ENCODE measurements at places on chromosomes 1 and 21.

GRCh38 chr1:222995236-222995580 is 147.8 kb downstream of the TLR5 start:
- no peak for DNase-seq

- DNase-seq: peak; percentile 99
These were observed 2.8 kb upstream of the ENAH start for GRCh38 chr1:225655509-225656258.

DNA sequence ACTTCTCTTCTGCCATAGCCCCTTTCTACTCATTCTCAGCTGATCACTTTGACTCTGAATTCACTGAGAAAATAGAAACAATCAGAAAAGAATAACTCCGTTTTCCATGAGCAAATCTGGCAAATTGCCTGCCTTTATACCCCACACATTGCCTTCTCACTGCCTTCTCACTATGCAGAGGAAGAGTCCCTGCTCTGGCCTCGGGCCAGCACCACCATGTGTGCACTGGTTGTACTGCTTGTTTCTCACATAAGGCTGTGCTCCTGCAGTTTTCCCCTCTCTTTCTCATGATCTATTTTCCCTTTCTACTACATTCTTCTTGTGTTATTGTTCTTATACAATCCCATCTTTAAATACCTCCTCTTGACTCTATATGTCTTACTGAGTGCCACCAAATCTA is 2.3 kb upstream of the HMGCS2 start:
- no peak for DNase-seq

GRCh38 chr1:22284906-22285548 is 142.1 kb upstream of the WNT4 start:
- DNase-seq: no peak

- DNase-seq: no peak
These were observed 11.3 kb upstream of the FRRS1 start for GRCh38 chr1:99777752-99778151.

GRCh38 chr1:33015216-33015615 is 21.5 kb downstream of the AK2 start:
- DNase-seq: peak; percentile 52

DNA sequence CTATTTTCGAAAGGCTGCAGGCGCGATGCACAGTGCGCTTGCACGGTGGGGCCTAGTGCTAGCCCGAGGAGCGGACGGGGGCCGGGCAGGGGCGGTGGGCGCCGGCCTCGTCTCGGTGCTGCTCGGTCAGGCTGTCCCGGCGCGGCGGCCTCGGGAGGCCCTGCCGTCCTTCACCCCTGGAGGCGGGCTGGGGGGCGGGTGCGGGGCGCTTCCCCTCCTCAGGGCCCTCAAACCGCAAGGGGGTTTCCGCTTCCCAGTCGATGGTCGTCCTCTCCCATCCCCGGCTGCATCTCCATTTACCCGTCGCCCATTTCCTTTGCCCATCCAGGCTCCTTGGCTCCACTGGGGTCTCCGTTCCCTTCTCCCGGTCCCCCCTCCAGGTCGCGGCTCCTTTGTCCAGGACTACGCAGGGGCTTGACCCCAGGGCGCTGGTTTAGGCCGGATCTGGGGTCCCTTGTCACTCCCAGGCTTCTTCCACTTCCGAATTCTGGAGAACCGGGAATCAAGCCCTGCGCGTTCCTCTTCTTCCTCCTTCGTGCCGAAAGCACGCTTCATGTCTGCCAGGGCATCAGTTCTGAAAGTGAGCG is 196.3 kb upstream of the LMO4 start:
- no peak for DNase-seq
